ENCODE measurements at places on chromosomes 1 and 21.

GRCh38 chr1:31523769-31524168, 52.5 kb upstream of the TINAGL1 start:
- DNase-seq, result no peak

GRCh38 chr1:97668945-97669344, 251.9 kb downstream of the DPYD start:
- no peak for DNase-seq

DNA sequence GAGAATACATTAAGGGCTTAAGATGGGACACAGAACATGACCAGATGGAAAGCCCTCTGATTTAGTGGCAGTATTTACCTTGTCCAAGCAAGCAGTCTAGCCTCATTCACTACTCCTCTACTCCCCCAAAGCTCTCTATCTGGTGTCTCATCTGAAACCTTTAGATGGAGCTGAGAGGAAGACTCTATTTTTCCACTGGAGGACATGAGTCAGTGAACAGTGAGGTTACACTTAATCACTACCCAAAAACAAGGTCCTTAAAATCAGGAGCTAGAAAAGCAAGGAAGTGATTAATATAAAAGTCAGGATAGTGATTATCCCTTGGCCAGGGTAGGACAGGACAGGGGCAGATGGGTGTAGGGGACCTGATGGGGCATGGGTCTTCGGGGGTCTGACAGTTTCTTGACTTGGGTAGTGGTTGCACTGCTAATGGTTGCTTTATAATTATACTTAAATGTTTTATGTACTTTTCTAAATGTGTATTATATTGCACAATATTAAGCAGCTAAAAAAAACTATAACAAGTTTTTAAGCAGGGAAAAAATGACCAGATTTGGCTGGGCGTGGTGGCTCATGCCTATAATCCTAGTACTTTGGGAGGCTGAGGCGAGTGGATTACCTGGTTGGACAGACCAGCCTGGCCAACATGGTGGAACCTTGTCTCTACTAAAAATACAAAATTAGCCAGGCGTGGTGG, 3.0 kb downstream of the PTPN22 start:
- DNase-seq, result no peak

GRCh38 chr1:229781453-229781852, 155.4 kb downstream of the URB2 start:
- no peak for DNase-seq

- DNase-seq, result no peak
These were observed at the start of gene DDI2 for GRCh38 chr1:15617173-15618076. Gene DDI2 (plus strand): TSS chr1:15617458. CDS start chr1:15617671, 213 bp downstream.

DNA sequence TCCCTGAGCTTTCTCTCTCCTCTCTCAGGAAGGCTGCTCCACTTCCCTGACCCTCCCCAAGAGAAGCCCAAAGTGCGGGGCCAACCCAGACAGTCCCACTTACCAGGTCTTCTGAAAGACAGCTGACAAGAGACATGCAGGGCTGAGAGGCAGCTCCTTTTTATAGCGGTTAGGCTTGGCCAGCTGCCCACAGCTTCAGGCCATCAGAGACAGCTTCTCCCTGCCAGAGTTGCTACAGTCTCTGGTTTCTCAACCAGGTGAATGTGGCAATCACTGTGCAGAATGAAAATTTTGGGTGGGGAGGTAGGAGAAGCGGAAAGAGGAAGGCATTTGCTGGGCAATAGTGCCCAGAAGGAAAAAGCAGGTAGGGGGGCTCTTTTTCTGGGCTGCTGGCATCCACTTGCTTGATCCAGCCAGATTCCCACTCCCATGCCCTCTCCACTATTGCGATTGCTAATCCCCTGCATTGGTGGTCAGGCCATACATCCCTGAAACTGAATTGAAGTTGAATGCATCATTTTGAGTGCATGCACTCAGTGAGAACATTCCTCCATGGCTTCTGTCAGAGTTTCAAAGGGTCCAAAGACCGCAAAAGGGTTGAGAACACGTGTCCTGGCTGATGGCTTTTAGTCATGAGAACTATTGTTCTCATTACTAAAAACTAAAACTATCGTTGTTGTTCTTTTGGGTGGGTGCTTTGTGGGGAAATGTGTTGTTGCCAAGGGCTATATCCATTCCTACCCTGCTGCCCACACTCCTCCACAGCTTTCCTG, at the start of gene S100A8:
TSS of gene S100A8 (minus strand) at position 136 of the 773 bp plus-strand sequence. CDS start 538 bp downstream, outside the sequence.
- no peak for DNase-seq

GRCh38 chr1:6028042-6028850, 17.4 kb upstream of the KCNAB2 start:
- DNase-seq, result no peak

GRCh38 chr1:94227624-94228023, 9.8 kb downstream of the ARHGAP29 start:
- no peak for DNase-seq

GRCh38 chr1:41740630-41741239, 178.0 kb downstream of the HIVEP3 start:
- DNase-seq, result no peak

DNA sequence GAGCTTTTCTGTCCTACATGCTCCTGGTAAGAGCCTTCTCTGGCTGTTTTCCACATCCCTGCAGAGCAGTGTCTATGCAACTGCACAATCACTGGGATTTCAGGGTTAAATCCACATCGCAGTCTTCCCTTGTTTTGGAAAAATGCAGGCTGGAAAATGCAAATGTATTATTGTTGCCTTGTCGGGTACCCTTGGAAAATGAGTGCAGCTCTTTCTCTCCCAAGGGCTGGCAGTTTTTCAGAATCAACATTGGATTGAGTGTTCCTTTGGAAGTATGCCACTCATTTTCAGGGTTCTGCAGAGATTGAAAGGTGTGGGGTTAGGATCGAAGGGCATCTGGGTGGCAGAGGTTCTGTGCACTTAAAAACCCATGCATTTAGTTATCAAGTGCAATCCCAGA, 3.2 kb downstream of the NOS1AP start:
- no peak for DNase-seq

- no peak for DNase-seq
These were observed 37.6 kb upstream of the CTBS start for GRCh38 chr1:84611796-84612195.

GRCh38 chr1:183577897-183578465, 12.3 kb downstream of the NCF2 start:
- DNase-seq, result no peak

DNA sequence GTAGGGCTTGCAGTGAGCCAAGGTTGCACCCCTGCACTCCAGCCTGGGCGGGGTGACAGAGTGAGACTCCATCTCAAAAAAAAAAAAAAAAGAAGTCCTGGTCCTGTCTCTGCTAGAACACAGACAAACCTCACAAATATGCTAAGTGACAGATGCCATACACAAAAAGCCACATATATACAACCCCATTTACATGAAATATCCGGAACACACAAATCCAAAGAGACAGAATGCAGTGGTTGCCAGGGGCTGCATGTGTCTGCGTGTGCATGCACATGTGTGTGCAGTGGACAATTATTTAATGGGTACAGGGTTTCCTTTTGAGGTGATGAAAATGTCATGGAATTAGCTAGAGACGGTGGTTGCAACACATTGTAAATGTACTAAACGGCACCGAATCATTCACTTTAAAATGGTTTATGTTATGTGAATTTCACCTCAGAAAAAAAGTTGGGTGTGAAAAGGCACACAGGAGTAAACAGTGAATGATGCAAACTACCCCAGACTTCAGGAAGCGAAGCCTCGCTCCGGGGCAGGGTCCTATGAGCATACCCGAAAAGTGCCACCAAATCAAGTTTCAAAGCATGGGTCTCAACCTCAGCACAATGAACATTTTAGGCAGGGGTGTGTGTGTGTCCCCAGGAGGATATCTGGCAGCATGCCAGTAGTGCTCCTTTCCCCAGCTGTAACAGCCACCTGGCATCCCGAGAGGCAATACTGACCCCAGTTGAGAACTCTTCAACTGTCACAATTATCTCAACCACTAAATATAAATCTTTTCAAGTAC, 48.3 kb downstream of the GNB1 start:
- no peak for DNase-seq

GRCh38 chr1:45772971-45773370, 22.5 kb upstream of the IPP start:
- no peak for DNase-seq

GRCh38 chr1:16716691-16717335, 23.5 kb upstream of the RNU1-4 start:
- DNase-seq, result no peak

DNA sequence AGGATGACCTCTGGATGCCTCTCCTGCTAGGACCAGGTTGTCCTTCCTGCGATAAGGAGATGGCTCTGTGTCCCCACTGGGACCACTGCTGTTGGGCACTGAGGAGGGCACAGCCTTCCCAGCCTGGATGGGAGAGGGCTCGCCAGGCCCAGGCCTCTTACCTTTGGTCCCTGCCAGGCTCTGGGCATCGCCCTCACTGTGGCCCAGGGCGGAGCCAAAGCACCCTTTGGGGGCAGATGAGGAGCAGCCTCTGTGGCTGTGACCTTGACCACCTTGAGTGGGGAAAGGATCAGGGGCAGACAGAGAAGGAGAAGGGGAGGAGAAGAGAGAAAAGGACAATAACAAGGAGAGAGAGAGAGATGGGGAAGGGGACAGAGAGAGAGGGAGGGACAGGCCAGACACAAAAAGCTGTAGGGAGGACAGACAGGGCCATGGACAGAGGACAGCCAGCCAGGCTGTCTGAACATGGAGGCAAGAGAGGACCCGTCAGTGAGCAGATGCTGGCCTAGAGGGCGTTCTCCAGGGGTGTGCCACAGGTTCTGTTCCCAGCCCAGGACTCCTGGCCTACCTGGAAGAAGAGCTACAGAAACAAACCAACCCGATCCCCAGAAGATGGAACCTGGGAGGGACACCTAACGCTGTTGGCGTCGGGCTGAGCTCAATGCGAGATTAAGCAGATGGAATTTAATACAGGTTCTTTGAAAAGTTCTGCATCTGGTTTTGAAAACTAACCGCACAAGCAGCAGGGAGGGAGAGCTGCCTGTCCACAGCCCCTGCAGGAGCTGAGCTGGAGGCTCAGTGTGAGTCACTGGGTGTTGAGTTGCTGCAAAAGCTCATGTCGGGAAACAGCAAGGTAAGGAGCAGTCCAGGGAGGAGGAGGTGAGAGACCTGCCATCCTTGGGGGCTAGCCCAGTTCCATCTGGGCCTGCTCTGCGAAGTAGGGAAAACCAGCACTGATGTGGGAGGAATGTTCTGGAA, 262.1 kb downstream of the PTPRU start:
- DNase-seq, result no peak

DNA sequence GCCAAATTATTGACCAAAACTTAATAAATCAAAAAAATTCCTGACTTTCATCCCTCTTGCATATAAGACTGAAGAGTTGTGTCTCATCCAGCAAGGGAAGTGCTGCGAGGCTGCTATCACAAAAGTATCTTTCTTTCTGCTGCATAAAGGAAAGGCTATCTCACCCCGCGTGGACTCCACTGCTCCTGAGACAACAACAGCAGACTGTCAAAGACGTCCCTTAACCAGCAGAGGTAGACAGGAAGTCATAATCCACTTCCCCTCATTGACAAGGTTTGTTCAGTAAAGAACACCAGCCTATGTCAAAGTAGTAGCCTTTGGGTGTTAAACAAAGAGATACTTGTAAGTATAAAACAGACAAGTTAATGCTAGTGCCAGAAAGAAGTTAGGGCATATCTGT, 29.4 kb downstream of the VPS26C start:
- DNase-seq, result no peak

DNA sequence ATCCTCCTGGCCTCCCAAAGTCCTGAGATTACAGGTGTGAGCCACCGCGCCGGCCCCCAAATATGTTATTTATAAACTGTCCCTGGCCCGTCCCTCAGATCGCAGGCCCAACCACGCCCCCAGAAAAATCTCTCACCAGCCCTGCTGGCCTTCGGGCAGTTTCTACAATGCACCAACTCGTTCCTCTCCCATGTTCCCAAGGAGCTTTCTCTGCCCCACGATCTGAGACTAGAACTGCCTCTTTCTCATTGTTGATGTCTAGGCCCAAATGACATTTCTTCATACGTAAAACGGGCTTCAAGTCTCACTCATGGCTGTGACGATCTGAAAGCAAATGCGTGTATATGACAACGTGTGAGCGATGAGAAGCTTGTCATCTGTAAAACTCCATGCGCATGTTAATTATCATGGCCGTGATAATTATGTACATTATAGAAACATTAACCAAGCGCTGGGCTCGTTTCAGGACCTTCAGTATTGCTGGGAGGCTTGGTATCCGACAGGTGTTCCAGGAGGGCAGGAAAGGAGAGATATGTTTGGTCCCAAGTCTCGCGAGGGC, 748 bp upstream of the NIPAL3 start:
- no peak for DNase-seq

DNA sequence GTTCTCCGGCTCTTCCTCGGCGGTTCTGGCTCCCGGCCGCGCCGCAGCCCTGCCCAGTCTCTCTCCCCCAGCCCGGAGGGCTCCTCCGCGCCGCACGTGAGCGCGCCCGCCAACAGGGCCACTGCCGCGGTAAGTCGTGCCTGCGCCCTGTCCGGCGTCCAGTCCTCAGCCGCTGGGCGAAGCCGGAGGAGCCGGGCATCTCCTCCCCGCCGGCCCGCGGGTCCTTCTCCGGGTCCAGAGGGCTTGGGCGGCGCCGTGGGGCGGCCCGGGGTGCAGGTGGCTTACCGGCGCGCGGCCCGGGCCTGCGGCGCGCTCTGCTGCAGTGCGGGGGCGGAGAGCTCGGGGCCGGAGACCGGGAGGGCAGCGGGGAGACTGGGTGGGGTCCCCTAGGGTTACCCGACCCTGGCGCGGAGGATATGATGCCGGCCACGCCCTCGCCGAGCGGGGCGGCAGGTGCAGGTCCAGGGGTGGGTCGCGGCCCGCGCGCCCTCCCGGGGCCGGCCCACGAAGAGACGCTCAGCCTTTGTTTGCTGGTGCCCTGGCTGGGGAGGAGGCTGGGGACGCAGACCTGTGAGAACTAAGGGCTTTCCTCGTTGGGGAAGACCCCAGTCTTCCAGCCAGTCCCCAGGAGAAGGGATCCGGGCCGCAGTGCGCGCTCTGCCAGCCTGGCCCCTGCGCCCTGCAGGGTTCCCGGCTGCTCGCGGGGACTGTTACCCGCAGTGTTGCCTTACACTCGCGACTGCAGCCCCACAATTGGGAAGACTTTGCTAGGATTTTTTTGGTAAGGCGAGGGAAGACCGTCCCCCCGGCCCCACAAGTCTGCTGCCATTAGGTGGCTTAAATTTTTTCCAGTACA, at the start of gene DOP1B:
TSS of gene DOP1B (plus strand) at position 10 of the 856 bp plus-strand sequence. CDS start 7,910 bp downstream, outside the sequence.
- DNase-seq, result no peak

DNA sequence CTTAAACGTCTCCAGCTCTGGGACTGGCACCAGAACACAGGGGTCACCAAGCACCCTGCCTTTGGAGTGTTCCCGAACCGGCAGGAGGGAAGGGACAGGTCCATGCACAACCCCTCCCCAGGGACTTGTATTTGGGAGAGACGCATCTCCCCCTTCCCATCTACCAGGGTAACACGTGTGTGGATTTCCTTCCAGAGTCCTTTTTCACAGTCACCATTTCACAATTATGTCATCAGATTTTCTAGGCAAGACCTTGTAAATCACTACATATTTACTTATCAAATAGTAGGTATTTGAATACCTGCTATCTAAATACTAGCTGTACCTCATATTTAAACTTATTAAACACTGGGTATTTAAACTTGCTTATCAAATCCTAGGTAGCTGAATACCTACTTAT, 57.4 kb upstream of the AJAP1 start:
- no peak for DNase-seq

GRCh38 chr21:44823179-44823660, 5.4 kb upstream of the SUMO3 start:
- DNase-seq, result no peak
